ENCODE measurements at places on chromosomes 3 and 15. TPM values are rescaled to one million over a fixed set of nuclear protein-coding genes. Genes with fewer than 3 reads are reported as not detected.

MRPL3 gene
- 86.6 TPM for polyA plus RNA-seq

PIGZ gene
- polyA plus RNA-seq, result 1.5 TPM

MYZAP gene
- 2.3 TPM for polyA plus RNA-seq

NANOGP8 gene
- polyA plus RNA-seq, result 0.35 TPM

MUC13 gene
- 77.6 TPM for polyA plus RNA-seq

Data from muscle of arm (tissue), 14 donors.